ENCODE measurements at places on chromosomes 7 and 10.
A peak's percentile ranks its signal among the peaks of the same experiment; 100 is the strongest.

DNA sequence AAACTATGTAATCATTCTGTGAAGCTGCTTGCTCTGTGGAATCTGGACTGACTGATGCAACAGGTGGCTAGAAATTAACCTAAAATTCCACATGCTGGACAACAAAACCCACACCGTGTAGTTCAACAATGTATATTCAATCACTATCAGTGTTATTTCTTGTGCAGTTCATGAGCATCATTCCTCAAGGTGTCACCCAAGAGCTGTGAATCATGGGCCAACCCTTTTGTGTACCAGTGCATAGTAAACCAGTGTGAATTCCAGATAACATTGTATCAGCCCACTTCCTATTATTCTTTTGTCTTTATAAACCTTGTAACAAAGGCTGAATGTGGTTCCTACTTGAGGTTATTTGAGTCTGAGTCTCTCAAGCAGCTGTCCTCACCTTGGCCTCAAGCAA, 905.2 kb upstream of the ZNF722 start:
- DNase-seq = peak; percentile 38

- no peak for DNase-seq
Measured at GRCh38 chr7:80764132-80764531, 125.7 kb downstream of the CD36 start.

DNA sequence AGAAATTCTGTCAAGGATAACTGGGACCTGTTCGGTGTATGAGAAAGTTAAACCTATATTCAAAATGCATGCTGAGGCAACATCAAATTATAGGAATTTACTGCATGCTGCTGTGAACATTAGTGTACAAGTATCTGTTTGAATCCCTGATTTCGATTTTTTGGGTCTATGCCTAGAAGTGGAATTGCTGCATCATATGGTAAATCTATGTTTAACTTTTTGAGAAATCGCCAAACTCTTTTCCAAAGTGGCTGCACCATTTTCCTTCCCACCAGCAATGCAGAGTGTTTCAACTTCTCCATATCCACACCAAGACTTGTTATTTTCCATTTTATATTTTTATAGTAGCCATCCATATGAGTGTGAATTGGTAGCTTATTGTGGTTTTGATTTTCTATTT, 306.7 kb downstream of the GPR158 start:
- DNase-seq = no peak

DNA sequence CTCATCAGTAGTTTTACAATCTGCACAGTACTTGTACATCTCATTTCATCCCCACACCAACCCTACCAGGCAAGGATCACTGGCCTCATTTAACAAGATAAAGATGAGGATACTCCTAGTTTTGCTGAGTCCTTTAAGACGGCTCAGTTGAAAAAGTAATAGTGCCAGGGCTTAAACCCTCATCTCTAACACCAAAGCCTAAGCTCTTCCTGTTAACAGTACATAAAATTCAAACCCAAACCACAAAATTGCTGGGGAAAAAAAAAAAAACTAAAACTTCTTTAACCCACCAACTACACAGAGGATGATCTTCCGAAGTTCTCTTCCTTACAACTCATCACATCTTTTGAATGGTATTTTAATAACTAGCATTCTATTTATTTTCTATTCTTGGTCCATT, 1.3 kb downstream of the SAR1A start:
- DNase-seq = no peak

GRCh38 chr7:81333536-81333935, 414.7 kb upstream of the SEMA3C start:
- no peak for DNase-seq

- no peak for DNase-seq
Measured at GRCh38 chr7:139585042-139585441, 61.6 kb downstream of the CLEC2L start.

- no peak for DNase-seq
Measured at GRCh38 chr10:62045765-62046521, 144.4 kb downstream of the ARID5B start.

DNA sequence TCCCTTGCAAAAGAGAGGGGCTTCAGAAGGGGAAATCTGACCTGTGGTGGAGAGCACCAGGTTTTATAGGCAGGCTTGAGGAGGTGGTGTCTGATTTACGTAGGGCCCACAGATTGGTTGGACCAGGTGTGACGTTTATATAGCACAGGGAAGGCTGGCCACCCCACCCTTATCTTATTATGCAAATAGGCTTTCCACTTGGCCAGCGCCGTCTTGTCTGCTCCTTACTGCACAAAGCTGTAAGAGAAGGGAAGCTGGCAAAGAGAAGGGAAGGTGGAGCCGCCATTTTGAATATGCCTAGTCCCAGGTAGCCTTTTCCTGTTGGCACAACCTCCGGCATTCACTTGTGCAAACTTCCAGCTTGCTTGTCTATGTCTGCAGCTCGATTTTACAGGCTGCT, 221.4 kb downstream of the GATA3 start:
- DNase-seq = no peak

DNA sequence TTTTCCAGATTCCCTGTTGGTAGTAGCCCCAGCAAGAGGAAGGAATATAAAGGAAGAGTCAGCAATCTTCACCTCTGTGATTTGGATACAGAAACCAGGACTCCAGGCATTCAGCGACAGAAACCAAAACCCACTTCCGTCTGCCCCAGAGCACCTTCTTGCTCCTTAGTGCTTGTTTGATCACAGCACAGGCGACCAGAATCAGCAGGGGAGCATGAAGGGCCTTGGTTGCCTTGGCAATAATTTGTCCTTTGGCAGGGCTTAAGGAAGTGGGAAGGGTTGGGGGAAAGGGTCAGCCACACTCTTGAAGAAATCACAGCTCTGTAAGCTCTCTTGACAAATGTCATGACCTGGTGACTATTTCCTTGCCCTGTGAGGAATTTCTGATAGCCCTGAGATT, 379.6 kb downstream of the OTUD1 start:
- DNase-seq = no peak

GRCh38 chr7:142752376-142753225, 3.3 kb downstream of the PRSS1 start:
- no peak for DNase-seq

- no peak for DNase-seq
Measured at GRCh38 chr7:136303162-136303561, 326.0 kb upstream of the MTPN start.

GRCh38 chr10:74206746-74207145, 55.7 kb downstream of the ADK start:
- DNase-seq = peak; percentile 97

All from DMS53 (cell line).